ENCODE measurements at places on chromosomes 11 and 22.
A peak's percentile ranks its signal among the peaks of the same experiment; 100 is the strongest.

DNA sequence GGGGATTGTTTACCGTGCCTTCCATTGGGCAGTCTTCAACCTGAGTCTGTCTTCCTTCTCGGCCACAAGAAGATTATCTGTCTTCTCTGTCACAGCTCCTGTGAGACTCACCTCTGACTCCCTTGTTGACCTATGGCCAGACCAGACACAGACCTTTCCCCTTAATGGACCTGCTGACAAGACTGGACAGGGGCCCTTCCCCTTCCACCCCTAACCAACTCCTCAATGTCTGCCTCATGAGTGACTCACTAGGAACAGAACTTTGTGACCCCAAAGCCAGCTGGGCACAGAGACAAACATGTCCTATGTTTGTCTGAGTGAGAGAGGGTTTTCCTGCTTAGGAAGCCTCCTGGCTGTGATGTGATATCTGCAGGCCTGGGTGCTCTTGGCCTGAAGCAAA lies 405.0 kb downstream of the BRD1 start:
- no peak for DNase-seq

DNA sequence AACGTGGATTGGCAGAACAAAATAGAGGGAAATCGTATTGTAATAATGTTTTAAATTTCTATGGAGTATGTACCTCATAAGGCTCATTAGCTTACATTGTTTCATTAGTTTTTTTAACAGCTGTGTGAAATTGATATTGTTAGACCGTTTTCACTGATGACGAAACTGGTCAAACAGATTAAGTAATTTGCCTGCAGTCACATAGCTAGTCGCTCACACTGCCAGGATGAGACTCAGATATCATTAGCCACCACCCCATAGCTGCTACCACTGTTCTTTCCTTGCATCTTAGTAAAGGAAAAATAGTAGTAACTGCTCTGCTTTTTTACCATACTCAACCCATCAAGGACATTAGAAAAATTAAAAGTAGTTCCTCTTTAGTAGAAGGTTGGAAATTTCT lies 64.0 kb downstream of the DKK3 start:
- no peak for DNase-seq

- no peak for DNase-seq
Measured at GRCh38 chr22:50710221-50710620, 27.8 kb upstream of the ACR start.

DNA sequence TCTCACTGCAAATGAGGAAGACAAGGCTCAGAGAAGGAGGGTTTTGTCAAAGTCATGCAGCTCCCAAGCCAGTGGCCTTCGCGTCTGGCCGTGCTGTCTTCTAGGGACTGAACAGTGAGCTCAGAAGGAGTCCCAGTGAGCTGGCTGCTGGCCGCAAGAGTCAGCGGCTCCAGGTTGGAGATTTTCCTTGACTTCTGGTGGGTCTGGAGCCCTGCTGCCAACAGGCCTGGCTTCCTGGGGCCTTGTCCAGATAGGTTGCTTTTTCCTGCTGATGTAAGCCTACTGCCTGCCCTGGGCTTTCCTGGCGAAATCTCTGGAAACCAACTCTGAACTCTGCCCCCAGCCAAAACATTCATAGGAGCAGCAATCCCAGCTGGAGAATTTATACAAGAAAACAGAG lies 272.7 kb upstream of the CADM1 start:
- no peak for DNase-seq

DNA sequence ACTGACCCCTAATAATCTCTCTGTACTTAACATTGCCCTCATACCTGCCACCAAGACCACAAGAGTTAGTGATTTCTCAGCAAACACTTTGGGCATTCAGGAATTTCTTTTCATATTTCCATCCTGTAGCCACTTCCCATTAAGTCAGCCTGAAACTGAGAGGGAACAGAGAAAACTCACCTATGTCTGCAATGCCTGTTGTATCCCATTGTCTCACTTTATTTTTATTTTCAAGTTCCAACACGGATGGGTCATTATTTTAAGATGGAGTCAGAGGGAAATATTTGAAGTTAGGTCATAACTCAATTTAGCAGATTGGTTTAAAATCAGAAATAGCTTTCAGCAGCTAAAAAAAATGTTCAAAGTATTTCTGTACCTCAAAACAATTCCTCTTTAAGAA lies 937.8 kb upstream of the CHORDC1 start:
- DNase-seq: no peak

DNA sequence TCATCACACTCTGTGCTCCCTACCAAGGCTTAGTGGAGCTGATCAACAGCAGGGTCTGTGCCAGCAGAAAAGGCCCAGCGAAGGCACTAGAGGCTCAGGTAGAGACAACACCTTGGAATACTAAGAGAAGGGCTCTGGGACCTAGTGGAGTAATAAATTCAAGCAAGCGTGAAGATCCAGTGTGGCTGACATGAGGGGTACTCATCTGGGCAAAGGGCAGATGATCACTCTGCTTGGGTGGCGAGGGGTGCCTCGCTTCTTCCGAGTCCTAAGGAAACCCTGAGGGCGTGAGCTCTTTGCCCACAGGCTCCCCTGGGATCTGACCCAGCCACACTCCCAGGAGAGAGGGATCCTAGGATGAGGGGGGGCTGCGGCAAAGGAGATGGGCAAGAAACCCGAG lies 3.5 kb upstream of the TPBGL start:
- no peak for DNase-seq

DNA sequence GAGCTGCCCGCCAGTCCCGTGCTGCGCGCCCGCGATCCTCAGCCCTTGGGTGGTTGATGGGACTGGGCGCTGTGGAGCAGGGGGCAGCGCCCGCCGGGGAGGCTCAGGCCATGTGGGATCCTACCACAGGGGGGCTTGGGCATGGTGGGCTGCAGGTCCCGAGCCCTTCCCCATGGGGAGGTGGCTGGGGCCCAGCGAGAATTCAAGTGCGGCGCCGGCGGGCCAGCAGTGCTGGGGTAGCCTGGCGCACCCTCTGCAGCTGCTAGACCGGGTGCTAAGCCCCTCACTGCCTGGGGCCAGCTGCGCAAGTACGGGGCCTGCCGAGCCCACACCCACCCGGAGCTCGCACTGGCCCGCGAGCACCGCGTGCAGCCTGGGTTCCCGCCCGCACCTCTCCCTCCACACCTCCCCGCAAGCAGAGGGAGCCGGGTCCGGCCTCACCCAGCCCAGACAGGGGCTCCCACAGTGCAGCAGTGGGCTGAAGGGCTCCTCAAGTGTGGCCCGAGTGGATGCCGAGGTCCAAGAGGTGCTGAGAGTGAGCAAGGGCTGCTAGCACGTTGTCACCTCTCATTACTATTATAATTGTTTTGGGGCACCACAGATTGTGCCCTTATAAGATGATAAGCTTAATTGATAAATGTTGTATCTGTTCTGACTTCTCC lies 333.2 kb downstream of the CASP12 start:
- DNase-seq: no peak

- no peak for DNase-seq
Measured at GRCh38 chr11:116033931-116034553, 529.8 kb upstream of the CADM1 start.

GRCh38 chr11:59172345-59173079 lies 580 bp downstream of the DTX4 start:
- no peak for DNase-seq

DNA sequence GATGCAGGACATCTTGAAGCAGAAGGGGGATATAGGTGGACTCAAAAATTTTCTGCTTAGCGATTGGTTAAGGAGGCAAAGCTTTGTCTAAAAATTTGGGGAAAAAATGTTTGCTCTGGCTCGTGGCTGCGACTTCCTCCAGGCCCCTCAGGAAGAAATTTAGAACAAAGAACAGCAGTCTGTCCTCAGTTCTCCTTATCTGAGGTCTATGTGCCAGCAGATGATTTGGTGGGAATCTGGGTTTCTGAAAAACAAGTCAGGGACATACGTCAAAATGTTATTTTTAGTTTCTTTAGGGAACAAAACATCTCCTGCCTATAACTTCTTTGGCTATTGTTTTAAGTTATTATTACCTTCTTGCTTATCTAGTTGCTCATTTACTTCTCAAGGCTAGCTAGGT lies 8.1 kb downstream of the OR6M1 start:
- peak; percentile 28 for DNase-seq

GRCh38 chr11:83858694-83859093 lies 572.5 kb upstream of the CCDC90B start:
- DNase-seq: no peak

DNA sequence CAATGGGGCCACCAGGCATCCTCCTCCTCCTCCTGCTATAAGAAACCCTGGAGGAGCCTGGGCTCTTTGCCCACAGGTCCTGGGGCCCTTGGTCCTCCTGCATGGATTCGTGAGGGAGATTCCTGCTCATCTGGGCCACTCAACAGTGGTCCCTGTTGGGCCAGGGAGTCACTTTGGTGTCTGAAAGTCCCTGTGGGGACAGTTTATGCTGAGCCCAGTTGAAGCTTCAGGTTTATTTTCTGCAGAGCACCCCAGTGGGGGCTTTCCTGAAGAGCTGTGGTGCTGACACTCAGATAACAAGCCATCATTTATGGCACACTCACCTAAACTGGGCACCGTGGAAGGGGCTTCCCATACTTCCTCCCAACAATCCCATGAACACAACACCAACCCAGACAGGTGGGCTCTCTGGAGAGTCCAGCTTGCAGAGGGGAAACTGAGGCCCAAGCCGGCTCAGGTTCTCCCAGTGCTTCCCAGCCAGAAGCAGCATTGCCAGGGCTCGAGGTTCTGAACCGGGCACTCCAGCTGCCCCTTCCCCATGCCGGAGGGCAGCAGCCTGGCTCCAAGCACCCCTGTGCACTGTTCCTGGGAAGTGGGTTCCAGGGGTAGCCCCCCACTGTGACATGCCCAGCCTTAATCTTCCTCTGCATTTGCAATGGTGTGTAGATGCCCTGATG lies 91.3 kb downstream of the MYEOV start:
- no peak for DNase-seq

- peak; percentile 62 for DNase-seq
Measured at GRCh38 chr11:94934362-94934761, 39.0 kb downstream of the CWC15 start.

GRCh38 chr11:96459751-96460150 lies 69.9 kb downstream of the JRKL start:
- DNase-seq: no peak

- no peak for DNase-seq
Measured at GRCh38 chr11:78248903-78249302, 60.2 kb downstream of the USP35 start.

GRCh38 chr11:57777969-57778317 lies 16.3 kb downstream of the CTNND1 start:
- peak; percentile 52 for DNase-seq

- DNase-seq: no peak
Measured at GRCh38 chr22:50504369-50505211, 2.9 kb downstream of the LMF2 start.

DNA sequence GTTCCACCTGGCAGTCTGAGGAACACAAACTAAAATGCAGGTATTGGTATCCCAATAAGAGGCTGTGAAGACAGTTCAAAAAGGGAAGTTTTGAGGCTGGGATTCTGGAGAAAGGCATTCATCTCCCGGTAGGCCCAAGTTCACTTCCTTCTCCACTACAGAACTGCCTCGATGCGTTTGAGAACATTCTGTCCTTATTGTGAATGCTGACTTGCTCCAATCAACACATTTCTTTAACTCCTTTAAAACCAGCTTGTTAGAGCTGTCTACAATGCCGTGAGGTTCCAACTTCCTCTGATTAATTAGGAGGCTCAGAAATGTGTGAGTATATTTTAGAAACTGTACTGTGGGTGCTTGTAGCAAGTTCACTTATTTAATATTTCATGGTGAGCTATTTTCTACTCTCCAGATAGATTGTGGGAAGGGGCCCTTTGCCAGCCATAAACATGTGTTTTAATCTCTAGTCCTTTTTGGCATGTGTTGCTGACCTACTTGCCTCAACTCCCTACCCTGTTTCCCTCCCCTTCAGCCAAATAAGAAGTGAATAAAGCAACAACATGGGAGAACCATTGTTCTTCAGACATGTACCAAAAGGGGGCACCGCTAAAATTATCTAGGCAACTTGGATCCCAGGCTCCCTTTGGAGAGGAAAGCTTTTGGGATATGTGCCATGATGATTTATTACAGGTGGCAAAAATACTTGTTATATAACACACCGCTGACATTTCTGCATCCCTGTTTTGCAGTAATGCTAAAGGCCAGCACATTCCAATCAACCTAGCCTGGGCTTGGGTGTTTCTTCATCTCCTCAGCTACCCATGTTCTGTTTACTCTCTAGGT lies 245.6 kb downstream of the BLID start:
- DNase-seq: peak; percentile 27

DNA sequence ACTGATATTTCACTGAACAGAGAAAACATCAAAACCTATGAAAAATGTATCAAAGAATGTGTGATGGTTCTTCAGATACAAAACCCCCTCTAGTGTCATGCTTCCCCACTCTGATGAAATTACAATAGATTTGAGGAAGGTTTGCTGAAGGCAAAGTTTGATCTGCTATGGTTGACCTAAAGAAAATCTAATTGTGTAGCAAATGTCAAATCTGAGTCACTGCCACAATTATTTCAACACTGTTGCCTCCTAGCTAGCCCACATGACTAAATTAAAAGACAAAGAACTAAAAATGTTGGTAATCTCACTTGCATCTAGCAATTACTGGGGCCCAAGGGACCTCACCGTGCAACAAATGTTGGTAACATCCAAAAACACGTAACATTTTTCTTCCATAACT lies 728.0 kb downstream of the DLG2 start:
- DNase-seq: peak; percentile 21

GRCh38 chr22:29824677-29825076 lies 13.4 kb downstream of the ASCC2 start:
- DNase-seq: no peak

- peak; percentile 63 for DNase-seq
Measured at GRCh38 chr11:96340555-96340885, 2.5 kb downstream of the MAML2 start.

GRCh38 chr11:109785198-109785597 lies 308.0 kb upstream of the ZC3H12C start:
- no peak for DNase-seq

GRCh38 chr22:33986954-33987353 lies 66.7 kb upstream of the LARGE1 start:
- DNase-seq: no peak

- DNase-seq: no peak
Measured at GRCh38 chr11:114132417-114132816, 72.9 kb downstream of the ZBTB16 start.

DNA sequence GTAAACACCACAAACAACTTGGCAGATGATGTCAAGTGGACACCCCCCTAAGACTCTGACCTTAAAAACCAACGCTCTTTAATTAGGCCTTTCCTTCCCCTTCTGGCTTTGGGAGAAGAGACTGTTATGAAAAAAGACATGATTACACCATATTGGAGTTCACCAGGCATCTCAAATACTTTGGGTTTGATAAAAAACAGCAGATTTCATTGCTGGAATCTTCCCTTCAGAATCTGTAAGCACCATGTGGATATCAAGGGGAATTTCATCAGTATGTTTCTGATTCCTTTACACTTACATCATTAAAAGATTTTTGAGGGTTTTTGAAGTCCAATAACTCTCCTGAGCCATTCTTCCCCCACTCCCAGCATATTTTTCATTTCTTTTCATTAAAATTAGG lies 85.6 kb downstream of the KIRREL3 start:
- DNase-seq: peak; percentile 29

All from cardiac fibroblast (primary cell).